Renal cortex interstitium (tissue), 15 donors: ENCODE measurements at places on chromosomes 13 and 19. TPM values are rescaled to one million over a fixed set of nuclear protein-coding genes. Genes with fewer than 3 reads are reported as not detected.

- peak; percentile 13 for DNase-seq
Observed at GRCh38 chr19:41641879-41642485, 15.1 kb upstream of the CEACAM4 start.

- no peak for DNase-seq
Observed at GRCh38 chr13:83692800-83693199, 189.5 kb downstream of the SLITRK1 start.

DNA sequence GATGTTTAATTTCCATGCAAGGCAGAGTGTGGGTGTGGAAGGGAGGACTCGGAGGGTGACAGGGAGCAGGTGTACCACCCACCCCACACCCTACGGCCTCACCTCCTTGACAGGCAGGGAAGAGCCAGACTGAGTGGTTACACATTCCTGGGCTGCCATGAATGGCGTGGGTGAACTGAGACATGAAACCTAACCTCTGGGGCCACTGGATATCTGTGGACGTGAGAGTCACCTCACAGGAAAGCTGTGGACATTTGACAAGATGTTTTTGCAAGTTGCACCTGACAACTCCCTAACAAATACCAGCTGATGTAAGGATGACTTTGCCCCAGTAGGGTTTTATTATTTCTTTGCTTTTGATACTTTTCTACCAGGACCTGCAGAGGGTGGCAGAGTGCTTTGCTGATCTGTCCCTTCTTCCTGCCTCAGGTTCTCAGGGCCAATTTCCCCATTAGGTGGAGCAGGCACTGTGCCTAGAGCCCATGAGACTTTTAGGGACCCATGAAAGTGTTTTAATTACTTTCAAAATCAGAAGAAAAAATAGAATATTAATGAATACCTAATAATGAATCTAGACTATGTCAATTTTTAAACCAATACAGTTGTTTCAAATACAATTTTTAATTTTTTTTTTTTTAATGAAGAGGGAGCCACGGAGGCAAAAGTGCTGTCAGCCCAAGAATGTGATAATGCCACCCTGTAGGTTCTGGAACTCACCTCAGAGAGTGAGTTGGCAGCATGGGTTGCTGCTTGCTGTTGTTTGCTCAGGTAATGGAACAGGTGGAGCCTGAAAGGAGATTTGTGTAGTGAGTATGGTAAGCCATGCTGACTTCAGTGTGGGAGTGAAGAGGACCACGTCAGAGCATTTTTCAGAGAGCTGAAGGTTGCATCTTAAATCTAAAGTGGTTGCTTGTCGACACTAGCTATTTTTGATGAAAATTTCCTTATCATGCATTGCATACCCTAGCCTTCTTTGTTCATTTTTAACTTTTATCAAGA, 58.0 kb upstream of the CYSLTR2 start:
- DNase-seq, result peak; percentile 67

- DNase-seq, result no peak
Observed at GRCh38 chr13:106522898-106523525, 12.4 kb downstream of the EFNB2 start.

DNA sequence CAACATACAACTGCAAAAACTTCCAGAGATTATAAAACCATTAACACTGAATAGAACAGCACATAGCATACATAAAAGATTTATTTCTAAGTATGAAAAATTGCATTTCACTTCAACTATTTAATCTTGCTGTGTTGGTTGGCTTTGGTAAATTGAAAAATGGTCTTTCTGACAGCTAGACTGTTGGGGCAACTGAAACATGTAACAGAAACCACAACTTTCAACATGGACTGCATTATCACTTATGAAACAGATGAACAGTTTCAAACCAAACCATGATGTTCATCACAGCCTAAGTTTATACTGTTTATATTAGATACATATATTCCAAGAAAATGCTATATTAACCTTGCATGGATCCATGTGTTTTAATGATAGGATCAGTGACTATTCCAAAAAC, 324.1 kb upstream of the PCDH9 start:
- no peak for DNase-seq

DNA sequence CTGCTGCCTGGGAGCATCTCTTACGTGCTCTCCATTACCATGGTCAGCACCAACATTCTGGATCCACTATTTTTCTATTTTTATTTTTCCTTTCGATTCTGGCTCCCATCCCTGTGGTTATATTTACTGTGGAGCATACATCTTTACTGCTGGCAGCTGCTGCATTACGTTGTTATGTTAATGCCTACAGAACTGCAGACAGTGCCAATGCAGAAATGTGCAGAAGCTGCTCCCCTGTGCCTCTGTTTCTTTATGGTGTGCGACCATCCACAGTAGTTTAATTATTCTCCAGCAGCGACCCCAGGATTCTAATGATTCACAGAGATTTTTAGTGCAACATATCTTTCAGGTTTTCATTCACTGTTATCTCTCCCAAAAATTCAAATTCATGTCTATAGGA, 911.7 kb upstream of the SLITRK6 start:
- no peak for DNase-seq

DNA sequence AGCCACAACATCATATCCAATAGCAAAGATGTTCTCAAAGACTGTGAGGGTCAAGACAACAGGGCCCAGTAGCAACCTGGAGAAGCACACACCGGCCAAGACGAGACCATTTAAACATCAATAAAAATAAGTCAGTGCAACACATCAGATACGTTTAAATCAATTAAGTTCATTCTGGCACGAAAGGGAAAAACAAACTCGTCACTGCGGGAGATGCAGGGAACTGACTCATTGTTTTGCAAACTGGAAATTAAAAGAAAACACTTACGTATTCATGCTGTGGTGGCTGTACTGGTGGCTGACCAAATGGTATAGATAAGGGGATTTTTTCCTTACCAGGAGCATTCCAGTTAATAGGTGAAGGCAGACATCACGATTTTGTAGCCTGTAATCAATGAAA, 26.3 kb upstream of the SLC15A1 start:
- DNase-seq, result no peak

DNA sequence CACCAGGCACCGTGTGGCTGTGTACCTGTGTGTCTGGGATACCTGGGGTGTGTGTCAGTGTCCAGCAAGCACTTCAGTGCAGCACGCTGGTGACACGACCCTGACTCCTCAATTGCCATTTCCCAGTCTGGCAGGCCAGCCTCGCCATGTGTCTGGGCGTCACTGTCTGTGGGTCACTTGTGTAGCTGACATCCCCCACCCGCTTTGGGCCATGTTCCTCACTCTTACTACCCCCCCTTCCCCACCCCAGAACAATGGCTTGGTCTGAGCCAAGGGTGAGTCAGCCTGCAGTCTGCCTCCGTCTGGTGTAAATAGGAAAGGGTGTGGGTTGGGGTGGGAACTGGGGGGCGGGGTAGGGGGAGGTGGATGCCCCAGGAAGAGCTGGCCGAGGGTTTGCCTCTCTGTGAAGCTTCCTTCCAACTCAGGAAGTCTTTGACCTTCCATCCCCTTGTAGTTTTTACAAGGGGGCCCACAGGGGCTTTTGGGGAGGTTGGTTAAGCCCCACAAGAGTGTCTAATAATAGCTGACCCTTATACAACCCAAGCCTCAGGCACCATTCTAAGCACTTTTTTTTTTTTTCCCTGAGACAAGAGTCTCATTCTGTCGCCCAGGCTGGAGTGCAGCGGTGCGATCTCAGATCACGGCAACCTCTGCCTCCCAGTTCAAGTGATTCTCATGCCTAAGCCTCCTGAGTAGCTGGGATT, 17.6 kb downstream of the NOVA2 start:
- peak; percentile 41 for DNase-seq

DNA sequence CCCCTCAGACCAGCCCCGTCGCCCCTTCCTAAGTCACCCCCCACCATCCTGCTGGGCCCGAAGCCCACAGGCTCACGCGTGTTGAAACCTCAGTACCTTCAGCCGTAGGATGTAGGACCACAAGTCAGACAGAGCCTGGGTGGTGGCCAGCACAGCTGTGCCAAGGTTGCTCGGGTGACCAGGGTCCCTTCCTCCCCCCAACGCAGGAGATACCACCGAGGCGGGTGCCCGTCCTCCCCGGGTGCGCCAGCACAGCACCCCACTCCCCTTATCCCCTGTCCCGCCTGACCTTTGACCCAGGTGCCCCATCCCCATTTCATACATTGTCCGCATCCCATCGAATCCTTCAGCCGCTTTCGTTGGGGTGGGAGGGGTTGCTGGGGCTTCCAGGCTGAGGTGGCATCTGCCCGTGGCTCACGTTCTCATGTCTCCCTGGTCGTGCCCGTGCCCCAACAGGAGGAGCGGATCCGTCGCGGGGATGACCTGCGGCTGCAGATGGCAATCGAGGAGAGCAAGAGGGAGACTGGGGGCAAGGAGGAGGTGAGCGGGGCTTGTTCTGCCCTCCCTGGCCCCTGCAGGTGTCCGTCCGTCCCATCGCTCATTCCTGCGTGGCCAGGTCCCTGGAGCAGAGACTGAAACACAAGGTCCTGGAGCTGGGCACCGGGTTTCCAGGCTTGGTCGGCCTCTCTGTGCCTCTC, 14.5 kb downstream of the EPN1 start:
- no peak for DNase-seq

- DNase-seq, result no peak
Observed at GRCh38 chr13:83815598-83815997, 66.7 kb downstream of the SLITRK1 start.

GRCh38 chr19:6392221-6393073, 517 bp downstream of the GTF2F1 start:
- no peak for DNase-seq

DNA sequence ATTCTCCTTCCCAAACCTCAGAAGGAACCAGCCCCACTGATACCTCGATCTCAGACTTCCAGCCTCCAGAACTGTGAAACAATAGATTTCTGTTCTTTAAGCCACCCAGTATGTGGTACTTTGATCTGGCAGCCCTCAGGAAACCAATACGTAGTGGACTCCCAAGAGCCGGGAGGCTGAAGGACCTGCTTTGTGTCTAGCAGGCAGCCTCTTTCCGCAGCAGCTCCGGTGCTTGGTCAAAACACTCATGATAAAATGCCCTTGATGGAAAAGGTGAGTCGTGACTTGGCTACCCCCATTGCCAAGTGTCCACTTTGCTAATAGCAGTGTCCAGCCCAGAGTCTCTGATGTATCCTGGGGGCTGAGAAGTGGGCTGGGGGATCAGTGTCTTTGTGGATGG, 158.8 kb upstream of the TMTC4 start:
- no peak for DNase-seq

- DNase-seq, result no peak
Observed at GRCh38 chr19:30318936-30319335, 53.2 kb upstream of the ZNF536 start.

GRCh38 chr19:53594811-53595509, 36.8 kb upstream of the DPRX start:
- no peak for DNase-seq

DNA sequence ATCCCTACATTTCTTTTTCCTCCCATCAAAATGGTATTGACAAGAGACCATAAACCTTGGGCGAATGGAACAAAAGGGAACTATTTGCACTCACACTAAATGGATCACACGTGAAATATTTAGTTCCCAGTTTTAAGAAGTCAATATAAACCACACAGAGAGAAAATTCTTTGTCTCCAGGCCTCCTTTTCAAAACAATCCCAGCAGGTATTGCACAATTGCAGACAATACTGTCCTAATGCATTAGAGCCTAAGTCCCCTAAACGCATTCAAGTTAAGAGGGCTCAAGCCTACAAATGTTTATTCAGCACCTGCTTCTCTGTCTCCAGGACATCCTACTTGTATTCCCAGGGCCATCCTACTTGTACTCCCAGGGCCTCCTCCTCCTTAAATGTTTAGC, 1.3 kb upstream of the B3GLCT start:
- no peak for DNase-seq

DNA sequence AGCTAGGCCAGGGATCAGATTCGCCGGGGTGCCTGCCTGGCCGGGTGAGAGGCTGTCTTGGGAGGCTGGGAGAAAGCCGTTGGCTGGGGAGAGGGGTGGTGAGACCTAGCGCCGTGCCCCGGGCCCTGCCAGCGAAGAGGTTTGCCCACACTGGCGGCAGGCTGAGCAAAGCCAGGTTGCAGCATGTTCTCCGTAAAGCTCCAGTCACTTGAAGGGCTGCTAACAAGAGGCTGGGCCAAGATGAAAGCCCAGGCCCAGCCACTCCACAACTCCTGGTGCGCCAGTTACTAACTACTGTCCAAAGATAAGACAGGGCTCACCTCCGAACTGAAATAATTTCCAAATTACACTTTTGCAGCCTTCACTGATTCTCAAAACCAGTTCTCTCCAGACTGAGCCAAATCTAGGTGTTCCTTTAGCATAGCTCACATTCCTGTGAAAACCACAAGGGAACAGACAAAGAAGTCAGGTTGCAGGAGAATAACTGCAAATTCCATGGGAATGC, 16.3 kb downstream of the ELAVL1 start:
- DNase-seq, result no peak

- no peak for DNase-seq
Observed at GRCh38 chr13:98549728-98550317, 27.1 kb downstream of the STK24 start.

GRCh38 chr13:39895254-39895653, 239.8 kb downstream of the COG6 start:
- no peak for DNase-seq

GRCh38 chr19:18251587-18252369, 22.5 kb downstream of the IQCN start:
- no peak for DNase-seq

DNA sequence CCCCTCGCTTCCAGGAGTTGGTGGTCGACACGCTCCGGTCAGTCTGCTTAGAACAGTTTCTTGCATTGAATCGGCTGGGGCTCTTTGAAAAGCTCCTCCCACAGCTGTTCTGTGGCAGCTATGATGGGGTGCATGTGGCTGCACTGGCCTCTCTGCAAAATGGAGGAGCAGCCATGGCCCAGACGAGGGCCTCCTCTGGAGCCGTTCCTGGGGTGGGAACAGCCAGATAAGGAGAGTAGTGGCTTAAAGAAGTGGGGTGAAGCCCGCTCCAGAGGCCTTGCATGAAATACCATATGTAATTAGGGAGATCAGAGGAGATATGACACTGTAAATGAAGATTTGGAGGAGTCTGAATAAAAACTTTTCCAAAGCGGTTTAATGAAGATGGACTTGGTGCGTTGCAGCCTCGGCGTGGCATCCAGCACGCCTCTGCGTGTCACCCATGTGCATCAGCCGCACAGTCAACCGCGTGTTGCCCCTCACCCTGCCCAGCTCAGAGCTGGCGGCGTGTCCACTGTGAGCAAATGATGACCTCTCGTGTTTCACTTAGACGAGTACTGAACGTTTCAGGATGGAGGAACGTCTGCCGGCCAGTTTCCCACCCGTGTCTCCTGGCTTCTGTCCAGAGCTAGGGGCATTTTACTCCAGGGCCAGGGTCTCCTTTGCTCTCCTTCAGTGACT, 199.2 kb downstream of the TEX29 start:
- no peak for DNase-seq

The PEX11G gene
- 7.9 TPM for polyA plus RNA-seq

The LYPD3 gene
- polyA plus RNA-seq, result 1.8 TPM

The KCNRG gene
- polyA plus RNA-seq, result 1.6 TPM

The SYNGR4 gene
- 0.37 TPM for polyA plus RNA-seq

The NTN5 gene
- 0.68 TPM for polyA plus RNA-seq

The FGF21 gene
- polyA plus RNA-seq, result not detected

The CNN1 gene
- polyA plus RNA-seq, result 4.5 TPM

The FRY gene
- polyA plus RNA-seq, result 57.5 TPM

The ZNF439 gene
- polyA plus RNA-seq, result 27.4 TPM
